Spleen (tissue), 13 donors: ENCODE measurements at places on chromosomes 5 and 9.

GRCh38 chr5:181170996-181171395 is 23.6 kb downstream of the OR2V2 start:
- no peak for DNase-seq

GRCh38 chr9:107675351-107676259 is 186.0 kb upstream of the KLF4 start:
- DNase-seq, result no peak

DNA sequence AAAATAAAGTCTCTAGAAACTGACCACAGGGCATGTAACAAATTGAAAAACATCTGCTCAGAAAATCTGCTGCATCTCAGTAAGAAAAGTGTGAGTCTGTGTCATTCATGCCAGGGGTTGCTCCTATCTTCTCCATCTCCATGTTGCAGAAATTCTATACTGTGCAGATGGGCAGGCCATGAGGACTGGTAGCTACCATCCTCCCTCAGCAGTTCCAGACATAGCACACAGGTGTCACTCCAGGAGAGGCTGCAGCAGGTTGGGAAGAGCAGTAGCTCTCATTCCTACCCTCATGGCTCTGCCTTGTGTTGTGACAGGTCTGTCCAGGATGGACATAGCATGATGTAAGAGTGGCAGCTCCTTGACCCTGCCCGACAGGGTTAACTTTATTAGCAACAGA is 173.4 kb downstream of the NDUFS4 start:
- no peak for DNase-seq

- DNase-seq, result no peak
Measured at GRCh38 chr5:73298251-73298771, 125.3 kb downstream of the TMEM174 start.

DNA sequence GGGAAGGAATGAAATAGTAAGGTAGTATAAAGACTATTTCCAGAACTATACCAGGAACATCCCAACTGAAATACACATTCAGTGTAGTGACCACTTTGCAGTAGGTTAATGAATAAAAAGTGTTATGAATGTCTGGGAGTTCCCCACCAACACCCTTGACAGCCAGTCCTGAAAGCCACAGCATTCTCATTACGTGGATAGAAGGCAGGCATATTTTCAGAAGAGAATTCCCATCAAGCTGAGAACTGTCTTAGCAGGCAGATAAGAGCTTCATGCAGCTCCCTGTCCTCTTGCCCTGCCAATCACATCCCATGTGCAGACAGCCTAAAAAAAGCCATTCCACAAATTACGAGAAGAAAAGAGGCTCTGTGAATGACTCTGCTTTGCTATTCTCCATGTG is 695.0 kb downstream of the DTWD2 start:
- DNase-seq, result no peak

GRCh38 chr5:78659114-78659513 is 10.5 kb upstream of the LHFPL2 start:
- no peak for DNase-seq

DNA sequence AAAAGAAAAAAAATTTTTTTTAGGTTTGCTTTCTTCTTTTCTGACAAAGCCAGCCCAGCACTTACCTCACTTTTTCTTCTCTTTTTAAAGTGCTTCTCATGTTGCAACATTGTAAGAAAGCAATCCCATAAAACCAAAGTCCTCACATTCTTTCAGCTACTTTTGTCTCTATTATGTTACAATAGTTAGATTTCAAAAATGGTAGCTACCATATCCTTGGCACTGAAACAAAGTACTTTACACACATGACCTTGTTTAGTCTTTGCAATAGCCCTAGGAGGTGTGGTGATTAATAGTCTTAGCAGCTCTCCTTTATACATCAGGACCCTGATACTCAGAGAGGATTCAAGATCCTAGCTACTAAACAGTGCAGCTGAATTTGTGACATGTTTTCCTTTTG is 23.5 kb upstream of the CARTPT start:
- no peak for DNase-seq

DNA sequence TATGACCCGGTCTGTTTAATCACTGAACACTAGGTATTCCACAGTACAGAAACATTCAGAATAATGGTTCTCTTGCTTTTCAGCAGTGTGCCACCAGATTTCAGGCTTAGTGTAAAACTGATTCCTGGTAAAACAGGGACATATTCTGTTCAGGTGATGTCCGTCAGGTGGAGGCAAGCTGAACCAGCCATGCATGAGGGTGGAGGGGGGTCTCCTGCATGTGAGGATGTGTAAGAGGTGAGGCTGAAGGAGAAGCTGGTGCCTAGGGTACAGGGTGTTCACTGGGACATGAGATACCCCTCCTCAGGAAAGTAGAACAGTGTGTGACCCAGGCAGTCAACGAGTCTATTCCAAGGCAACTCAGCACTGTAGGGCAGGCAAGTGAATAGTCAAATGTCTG is 563.9 kb downstream of the BNC2 start:
- DNase-seq, result no peak

DNA sequence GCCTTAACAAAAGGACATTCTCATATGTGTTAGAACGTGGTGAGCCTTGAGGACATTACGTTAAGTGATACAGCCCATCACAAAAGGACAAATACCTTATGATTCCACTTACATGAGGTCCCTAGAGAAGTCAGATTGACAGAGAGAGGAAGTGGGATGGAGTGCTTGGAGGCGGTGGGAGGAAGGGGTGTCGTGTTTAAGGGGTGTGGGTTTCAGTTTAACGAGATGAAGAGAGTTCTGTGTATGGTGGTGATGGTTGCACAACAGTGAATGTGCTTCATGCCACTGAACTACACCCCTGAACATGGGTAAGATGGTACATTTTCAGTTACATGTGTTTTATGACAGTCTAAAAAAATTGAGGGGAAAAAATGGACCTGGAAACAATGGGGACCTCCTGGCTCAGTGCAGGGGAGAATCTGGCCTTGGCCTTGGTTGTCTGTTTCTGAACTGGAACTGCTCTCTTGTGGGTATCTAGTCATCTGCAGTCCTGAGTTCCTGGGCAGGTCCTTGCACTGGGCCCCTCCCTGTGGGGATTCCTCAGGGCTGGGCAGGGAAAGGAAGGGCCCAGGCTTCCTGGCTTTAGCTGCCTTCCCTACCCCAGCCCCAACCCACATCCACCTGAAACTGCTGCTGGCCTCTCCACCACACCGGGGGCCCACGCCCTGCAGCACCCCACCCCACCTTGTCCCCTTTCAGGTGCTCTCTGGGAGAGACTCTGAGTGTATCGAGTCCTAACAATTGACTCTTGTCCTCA is 17.8 kb downstream of the LRRC8A start:
- no peak for DNase-seq

- peak; percentile 82 for DNase-seq
Measured at GRCh38 chr9:137417161-137418021, 5.6 kb downstream of the EXD3 start.

DNA sequence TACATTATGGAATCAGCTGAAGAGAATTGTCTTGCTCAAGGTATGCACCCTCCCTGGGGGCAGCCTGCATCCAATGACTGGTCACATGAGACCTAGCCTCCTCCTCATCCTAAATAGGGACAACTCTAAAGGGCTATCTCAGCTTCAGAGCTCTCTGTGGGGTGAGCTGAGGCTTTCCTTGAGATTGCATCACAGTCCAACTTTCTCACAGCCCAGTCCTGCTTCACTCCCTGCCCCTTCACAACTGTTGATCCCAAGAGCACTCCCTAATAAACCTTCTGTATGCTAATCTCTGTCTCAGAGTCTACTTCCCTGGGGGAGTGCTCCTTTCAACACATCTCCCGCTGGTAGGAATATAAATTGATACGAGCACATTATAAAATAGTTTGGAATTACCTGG is 44.1 kb upstream of the ERBIN start:
- DNase-seq, result no peak

- DNase-seq, result no peak
Measured at GRCh38 chr9:8738945-8739344, 939.4 kb upstream of the DMAC1 start.

DNA sequence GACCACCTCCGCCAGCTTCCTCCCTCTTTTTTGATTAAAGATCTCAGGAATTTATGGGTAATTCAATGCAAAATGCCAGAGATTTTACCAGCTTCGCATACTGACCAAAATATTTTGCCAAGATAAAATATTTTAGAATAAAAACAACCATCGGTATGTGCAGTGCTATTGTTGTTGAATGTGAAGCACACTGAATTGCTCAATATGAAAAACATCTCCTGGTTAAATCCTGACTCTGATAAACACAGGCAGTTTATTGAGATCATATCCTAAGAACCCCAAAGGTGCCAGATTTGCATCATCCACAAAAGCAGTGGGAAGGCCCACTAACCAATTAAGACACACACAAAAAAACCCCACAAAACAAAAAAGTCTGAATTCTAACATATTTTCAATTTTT is 202.4 kb downstream of the GLIS3 start:
- no peak for DNase-seq

DNA sequence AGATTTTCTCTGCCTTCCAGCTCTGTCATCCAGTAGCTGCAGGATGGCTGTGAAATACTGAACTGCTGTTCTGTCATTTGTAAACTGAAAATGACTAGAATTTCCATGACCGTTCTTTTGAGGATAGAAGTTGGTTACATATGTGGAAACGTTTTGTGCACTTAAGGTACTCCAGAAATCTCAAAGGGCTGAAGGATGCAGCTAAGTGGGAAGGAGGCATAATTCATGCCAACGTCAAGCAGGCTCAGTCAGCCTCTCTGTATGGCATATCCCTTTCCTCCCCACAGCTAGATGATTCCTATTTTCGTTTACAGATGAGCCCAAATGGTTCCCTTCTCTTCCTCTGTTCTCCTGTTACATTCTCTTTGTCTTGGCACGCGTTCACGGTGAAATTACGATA is 257.6 kb downstream of the FBXL7 start:
- no peak for DNase-seq

- no peak for DNase-seq
Measured at GRCh38 chr5:91053741-91054025, 329.4 kb downstream of the ARRDC3 start.

DNA sequence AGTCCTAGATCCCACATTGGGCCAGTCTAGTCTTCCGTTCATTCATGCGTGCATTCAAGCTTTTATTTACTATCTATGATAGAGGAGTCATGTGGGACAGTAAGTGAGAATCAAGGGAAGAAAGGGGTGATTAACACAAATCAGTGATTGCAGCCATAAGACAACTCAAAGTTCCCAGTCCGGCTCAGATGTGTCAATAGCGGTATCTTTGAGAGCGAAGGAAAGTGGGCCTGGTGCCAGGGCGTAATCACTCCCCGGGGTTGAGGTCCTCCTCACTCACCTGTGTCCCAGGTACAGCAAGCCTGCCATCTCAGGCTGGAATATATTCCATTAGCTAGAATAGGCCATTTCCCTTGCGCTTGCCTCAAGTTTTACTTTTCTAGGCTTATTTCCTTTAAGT is 196.3 kb downstream of the ATP10B start:
- DNase-seq, result no peak

DNA sequence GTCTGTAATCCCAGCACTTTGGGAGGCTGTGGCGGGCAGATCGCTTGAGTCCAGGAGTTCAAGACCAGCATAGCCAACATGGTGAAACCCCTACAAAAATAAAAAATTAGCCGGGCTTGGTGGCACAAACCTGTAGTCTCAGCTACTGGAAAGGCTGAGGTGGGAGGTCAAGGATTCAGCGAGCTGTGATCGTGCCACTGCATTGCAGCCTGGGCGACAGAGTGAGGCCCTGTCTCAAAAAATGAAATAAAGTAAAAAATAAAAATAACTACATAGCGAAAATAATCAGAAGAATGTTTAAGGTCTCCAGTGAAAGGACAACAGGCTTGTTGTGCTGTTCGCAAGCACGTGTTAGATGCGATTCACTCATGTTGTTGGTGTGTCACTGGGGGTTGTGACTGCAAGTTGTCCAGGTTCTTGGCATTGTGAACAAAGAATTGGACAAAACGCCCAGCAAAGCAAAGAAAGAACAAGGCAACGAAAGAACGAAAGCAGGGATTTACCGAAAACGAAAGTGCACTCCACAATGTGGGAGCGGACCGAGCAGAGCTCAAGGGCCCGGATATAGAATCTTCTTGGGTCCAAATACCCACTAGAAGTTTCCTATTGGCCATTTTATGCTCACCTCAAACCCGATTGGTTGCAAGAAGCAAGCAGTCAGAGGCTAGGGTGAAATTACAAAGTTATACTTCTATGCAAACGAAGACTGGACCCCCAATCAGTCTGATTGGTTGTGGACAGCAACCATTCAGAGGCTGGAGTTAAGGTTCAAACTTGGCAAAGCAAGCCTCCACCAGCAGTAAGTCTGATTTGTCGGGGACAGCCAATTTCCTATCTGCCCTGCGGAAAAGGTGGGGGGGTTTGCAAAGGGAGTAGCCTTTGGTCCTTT is 844 bp upstream of the MCCC2 start:
- no peak for DNase-seq

DNA sequence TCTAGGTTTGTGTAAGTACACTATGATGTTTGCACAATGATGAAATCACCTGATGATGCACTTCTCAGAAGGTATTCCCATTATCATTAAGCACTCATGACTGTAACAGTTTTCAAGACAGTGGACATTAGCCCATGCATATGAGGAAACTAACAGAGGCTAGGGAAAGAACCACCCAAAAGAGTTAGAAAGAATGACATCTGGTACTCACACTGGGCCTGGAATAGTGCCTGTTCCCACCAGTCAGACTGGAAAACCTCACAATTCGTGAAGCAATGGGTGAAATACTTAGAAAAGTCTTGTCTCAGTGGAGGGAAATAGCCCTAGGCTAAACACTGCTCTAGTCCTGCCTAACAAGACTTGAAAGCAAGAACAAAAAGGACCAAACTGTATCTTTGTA is 117.4 kb upstream of the GDNF start:
- DNase-seq, result no peak
